ENCODE measurements at places on chromosomes 4 and X.

DNA sequence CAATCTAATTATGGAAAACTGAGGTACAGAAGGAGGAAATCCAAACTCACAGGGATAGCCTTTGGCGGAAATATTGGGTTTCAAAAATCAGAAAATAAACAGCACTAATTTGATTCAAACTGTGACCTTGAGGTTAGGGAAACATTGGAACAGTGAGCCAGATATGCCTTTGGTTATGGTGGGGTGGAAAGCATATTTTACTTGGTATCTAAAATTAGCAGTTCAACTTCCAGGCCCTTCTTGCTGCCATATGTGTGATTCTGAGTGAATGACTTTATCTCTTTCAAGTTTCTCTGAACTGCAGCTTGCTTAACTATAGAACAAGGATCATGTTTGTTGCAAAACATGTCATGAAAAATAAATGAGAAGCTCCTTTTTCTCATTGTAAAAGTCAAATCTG is 240.9 kb upstream of the VEGFC start:
- no peak for DNase-seq

GRCh38 chr4:17511509-17511949 is 361 bp downstream of the QDPR start:
- peak; percentile 50 for DNase-seq

- DNase-seq: no peak
Measured at GRCh38 chr4:37641886-37642849, 44.0 kb downstream of the RELL1 start.

GRCh38 chr4:109820563-109820962 is 5.0 kb downstream of the GAR1 start:
- no peak for DNase-seq

DNA sequence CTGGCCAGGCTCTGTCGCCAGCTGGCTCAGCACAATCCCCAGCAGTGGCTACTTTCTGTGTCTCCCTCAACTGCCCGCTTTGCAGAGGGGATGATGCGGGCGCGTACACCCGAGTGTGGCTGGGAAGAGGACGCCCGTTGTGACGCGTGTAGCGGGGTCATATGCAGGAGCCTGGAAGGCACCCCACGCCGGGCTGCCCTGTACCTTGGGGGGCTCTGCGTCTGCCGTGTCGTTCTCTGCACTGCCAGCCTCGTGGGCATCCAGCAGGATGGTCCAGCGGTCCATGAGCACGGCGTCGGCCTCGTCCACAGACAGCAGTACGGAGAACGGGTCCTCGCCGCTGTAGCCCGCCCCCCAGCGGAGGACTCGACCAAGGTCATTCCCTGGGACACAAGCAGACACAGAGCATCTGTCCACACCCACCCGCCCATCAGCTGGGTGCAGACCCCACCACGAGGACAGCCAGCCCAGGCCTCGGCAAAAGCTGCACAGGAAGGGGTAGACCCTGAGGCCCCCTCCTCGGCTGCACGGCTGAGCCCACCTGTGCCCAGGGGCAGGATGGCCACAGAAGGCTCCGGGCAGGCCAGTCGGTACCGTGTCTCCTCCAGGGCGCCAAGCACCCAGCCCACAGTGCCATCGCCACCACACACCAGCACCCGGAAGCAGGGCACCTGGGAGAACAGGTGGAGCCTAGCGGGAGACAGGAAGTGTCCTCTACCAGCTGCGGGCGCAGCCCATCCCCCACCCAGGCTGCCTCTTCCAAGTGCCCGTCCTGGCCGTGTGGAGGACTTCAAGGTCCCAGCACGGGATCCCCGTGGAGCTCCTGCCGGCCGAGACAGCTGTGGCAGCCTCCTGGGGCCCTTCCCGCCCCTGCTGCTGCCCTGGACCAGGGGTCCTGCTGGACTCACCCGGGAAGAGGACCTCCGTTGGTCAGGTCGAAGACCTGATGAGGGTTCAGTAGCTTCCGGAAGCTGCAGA is 10.8 kb downstream of the DGKQ start:
- no peak for DNase-seq

GRCh38 chrX:11474576-11474975 is 181.4 kb downstream of the AMELX start:
- no peak for DNase-seq

- DNase-seq: no peak
Measured at GRCh38 chr4:101221294-101221693, 126.0 kb downstream of the PPP3CA start.

GRCh38 chr4:69849969-69850368 is 10.0 kb downstream of the SULT1E1 start:
- DNase-seq: no peak

- no peak for DNase-seq
Measured at GRCh38 chr4:178165951-178166308, 723.7 kb upstream of the AGA start.

GRCh38 chr4:3807822-3808496 is 41.8 kb downstream of the ADRA2C start:
- no peak for DNase-seq

GRCh38 chr4:64216741-64217140 is 192.5 kb downstream of the TECRL start:
- DNase-seq: no peak

DNA sequence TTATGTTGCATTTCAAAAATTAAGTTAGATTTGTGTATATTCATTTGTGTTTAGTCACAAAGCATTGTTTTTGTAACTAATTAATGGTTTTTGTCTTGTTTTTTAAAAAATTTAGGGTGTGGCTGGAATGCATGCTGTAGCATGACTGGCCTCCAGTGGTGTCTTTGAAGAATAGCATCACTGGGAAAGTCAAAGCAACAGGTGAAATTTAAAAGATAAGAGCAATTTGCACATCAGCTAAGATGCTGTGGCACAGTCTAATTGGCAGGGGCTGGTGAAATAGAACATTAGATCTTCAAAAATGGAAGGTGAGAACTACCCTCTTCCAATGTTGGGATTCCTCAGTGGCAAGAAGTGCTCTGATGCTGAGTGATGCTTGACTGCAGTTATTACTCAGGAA is 45.3 kb downstream of the ANK2 start:
- no peak for DNase-seq

- no peak for DNase-seq
Measured at GRCh38 chr4:154416190-154416547, 75.4 kb downstream of the DCHS2 start.

DNA sequence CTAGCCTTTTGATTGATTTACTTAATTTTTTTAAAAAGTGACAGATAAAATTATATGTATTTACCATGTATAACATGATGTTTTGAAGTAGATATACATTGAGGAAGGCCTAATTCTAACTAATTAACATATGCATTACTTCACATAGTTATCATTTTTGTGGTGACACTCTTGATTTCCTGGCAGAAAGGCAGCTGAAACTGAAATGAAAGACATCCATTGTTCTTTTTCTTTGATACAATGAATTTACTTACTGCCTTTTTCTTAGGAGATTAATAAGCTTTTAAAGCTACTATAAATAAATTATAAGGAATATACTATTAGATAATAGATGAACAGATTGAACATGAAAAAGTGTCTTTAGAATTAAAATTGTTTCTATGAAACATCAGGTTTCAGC is 26.7 kb downstream of the ANKRD50 start:
- no peak for DNase-seq

DNA sequence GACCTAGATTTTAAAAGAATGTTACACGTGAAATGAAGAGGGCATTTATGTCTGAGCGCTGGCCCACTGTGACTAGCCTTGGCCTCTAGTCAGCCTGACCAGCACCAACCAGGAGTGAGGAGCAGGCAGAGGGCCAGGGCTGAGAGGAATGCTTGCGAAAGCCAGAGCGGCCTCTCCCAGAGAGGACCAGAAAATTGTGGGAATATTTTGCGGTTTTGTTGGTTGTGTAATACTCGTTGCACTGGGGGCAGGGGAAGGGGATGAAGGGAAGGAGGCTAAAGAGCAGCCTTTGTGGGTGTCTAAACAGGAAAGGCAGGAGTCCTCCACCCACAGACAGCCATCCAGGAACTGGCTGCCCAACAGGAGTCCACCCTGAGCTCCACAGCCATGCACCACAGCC is 3.8 kb downstream of the GABRE start:
- DNase-seq: no peak

DNA sequence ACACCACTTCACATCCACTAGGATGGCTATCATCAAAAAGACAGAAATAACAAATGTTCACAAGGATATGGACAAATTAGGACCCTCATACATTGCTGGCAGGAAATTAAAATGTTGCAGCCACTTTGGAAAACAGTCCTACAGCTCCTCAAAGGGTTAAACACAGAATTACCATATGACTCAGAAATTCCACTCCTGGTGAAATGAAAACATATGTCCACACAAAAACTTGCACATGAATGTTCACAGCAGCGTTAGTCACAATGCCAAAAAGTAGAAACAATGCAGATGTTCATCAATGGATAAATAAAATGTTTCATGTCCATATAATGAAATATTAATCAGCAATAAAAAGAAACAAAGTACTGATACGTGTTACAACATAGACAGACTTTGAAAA is 15.1 kb downstream of the S100G start:
- no peak for DNase-seq
